ENCODE measurements at places on chromosomes 12 and 14. TPM values are rescaled to one million over a fixed set of nuclear protein-coding genes. Genes with fewer than 3 reads are reported as not detected.

The KLHL33 gene
- 0.57 TPM for total RNA-seq

The C1RL gene
- 16.5 TPM for total RNA-seq

The PTGER2 gene
- 1.1 TPM for total RNA-seq

The KICS2 gene
- 10.0 TPM for total RNA-seq

The GON7 gene
- 9.2 TPM for total RNA-seq

The NGB gene
- not detected for total RNA-seq

The ZNF384 gene
- 29.3 TPM for total RNA-seq

The FAM177A1 gene
- total RNA-seq: 35.9 TPM

The TAS2R10 gene
- 0.26 TPM for total RNA-seq

The HECTD4 gene
- total RNA-seq: 53.4 TPM

The TSHR gene
- total RNA-seq: not detected

The HOXC9 gene
- total RNA-seq: not detected

The CCDC177 gene
- total RNA-seq: not detected

The ERC1 gene
- 48.3 TPM for total RNA-seq

The RIMBP2 gene
- 0.70 TPM for total RNA-seq

The PLA2G1B gene
- total RNA-seq: not detected

The ATXN7L3B gene
- total RNA-seq: 16.4 TPM

The OS9 gene
- 157 TPM for total RNA-seq

The ACVR1B gene
- total RNA-seq: 11.4 TPM

The PLEKHG7 gene
- not detected for total RNA-seq

The SLCO1C1 gene
- not detected for total RNA-seq
